ENCODE measurements at places on chromosomes 13 and 19.
A peak's percentile ranks its signal among the peaks of the same experiment; 100 is the strongest.

GRCh38 chr13:37490176-37490779 is 108.3 kb downstream of the POSTN start:
- no peak for DNase-seq

- DNase-seq, result no peak
Measured at GRCh38 chr19:3469638-3470499, 10.5 kb downstream of the SMIM24 start.

DNA sequence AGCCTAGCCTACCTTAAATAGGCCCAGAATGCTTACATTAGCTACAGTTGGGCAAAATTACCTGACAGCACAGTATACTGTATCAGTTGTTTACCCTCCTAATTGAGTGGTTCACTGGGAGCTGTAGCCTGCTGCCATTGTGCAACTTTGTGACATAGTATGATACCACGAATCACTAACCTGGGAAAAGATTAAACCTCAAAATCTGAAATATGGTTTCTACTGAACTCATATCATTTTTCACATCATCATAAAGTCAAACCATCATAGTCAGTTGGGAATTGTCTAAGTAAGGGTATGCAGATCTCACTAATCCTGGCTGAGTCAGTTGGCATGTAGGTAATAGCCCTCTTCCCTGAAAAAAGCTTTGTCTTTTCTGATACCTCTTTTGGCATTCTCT is 9.2 kb downstream of the PAN3 start:
- DNase-seq, result peak; percentile 6

DNA sequence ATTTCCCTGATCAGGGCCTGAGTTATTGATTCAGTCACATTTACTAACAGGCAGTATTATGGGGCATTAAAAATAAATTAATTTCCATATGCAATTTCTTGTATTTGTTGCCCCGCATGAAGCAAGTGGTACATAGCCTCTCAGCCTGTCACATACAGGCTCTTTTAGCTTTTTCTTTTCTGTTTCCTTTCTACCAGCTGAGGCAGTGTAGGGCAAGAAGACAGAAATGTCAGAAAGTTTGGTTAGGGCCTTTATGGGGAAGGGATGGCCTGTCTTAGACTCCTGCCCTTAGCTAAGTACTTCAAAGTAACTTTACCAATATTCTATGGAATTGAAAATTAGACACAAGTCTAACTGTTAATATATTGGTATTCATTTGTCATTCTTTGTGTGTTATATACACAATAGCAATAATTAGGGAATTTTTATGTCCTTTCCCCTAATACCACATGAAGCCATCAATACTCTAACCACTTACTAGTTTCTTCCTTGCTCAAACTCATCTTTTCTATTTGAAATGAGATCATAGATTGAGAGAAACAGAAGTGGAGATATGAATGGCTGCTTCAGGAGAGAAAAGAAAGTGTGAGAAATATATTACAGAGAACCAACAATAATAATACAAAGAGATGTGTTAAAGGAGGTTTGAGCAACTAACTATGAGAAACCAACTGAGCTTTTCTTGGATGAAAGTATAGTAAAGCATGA is 669.6 kb downstream of the PCDH17 start:
- no peak for DNase-seq

- DNase-seq, result no peak
Measured at GRCh38 chr13:84655677-84656076, 773.4 kb upstream of the SLITRK1 start.

DNA sequence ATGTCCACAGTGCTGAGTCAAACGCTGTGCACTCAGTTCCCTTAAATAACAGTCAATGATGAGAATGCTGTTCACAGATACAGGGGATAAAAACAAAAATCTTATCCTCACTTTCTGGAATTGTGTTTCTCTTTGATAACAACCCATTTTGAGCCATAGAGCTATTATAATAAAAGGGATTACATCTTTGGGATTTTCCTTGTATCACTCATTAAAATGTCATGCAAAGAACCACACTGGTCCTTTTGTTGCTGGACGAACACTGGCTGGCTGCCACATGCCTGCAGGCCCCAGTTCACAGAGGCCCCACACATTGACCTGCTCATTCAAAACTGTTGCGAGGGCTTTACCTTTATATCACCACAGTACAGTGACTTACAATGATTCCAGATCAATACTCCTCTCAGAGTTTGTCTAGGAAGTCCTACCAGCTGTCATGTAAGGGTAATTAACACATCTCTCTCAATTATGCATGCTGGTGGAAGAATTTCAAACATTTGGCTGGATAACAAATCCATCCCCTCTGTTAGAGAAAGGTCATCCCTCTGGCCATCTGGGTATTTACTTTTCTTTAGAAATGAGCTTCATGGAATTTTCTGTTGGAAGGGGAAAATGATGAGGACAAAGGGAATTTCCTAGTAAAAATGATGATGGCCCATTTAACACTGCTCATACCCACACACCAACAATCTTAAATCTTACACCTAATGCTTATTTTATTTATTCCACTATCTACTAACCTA is 85.9 kb downstream of the MBNL2 start:
- no peak for DNase-seq

DNA sequence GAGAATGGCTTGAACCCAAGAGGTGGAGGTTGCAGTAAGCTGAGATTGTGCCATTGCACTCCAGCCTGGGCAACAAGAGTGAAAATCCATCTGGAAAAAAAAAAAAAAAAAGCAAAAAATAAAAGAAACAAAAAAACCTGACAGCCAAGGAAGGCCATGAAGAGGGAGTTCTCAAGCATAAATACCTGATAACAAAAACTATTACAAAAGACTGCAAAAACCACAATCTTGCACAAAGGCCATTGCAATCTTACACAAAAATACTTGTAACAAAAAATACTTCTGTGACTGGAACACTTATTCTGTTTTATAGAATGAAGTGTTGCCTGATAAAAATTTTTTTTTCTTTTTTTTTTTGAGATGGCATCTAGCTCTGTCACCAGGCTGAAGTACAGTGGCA is 61.5 kb upstream of the TSC22D1 start:
- DNase-seq, result no peak

DNA sequence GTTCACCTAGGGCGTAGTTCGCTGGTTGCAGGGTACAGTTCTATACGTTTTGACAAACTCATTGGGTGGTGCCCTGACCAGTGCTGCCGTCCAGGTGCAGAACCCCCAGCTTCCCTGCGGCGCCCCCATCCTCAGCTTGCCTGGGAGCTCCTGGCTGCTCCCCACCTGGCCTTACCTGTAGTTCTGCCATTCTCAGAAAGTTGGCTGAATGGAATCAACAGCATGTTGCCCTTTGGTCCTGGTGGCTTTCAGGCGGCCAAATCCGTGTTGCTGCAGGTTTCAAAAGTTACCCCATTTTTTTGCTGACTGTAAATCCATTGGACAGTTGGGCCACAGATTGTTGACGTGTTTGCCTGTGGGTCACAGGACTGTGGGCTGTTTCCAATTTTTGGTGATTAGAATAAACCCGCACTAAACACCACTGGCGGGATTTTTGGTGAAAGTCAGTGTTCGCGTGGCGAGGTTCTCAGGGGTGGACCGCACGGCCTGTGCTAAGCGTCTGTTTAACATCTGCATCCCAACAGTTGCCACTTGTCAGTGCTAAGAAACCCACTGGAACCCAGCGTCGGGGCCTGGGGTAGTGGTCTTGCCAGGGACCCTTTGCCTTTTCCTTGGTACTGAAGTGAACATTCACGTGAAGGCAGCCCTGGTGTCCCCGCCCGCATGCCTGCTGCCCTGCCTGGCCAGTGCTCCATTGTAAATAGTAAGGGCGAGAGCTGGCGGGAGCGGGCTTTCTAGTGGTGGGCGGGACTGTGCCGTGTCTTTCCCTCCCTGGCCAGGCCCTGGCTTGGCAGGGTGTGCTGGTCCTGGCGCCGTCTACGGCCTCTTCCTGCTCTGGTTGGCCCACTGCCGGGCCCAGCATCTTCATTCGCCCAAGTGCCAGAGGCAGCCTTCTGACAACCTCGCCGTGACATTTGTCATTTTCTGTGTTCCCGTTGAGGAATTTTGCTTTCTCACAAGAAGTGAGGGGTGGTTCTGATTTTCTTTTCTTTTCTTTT is 3.3 kb downstream of the DOT1L start:
- no peak for DNase-seq

DNA sequence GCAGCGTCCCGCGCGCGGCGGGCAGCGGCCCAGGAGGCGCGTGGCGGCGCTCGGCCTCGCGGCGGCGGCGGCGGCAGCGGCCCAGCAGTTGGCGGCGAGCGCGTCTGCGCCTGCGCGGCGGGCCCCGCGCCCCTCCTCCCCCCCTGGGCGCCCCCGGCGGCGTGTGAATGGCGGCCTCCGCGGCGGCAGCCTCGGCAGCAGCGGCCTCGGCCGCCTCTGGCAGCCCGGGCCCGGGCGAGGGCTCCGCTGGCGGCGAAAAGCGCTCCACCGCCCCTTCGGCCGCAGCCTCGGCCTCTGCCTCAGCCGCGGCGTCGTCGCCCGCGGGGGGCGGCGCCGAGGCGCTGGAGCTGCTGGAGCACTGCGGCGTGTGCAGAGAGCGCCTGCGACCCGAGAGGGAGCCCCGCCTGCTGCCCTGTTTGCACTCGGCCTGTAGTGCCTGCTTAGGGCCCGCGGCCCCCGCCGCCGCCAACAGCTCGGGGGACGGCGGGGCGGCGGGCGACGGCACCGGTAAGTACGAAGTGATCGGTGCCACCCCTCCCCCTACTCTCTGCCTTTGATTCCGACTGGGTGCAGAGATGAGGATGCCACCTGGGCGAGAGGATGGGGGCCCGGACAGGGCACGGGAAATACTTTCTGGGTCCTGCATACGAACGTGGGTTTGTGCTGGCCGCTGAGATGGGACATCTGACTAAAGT is 874 bp downstream of the TRIM28 start:
- DNase-seq, result peak; percentile 71

GRCh38 chr13:27970382-27971235 is 1.5 kb upstream of the CDX2 start:
- no peak for DNase-seq

DNA sequence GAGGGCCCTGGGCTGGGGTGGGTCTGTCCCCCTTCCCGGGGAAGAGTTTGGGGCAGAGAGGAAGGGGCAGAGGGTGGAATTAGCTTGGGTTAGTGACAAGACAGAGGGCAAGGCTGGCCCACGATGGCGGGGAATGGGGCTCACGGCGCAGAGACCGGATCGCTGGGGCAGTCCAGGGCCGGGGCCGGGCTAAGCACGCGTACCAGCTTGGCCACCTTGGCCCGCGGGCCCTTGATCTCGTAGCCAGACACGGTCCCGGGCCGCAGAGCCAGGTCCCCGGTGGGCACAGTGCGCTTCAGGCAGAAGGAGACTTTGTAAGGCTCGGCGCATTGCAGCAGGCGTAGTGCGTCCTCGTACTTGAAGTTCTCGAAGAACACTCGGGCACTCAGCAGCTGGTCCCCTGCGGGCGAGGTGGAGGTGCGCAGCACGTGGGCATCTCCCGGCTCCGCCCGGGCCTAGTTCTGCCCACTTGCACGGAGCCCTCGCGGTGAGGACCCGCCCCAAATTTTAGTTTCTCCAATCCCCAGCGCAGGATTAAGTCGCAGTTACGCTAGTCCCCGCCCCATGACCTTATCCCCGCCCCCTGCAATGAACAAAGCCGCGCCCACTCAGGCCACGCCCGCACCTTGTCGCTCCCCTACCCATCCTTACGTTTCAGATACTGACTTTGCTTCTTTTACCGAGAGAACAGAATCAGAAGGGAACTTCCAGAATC is 8.6 kb upstream of the HIPK4 start:
- peak; percentile 78 for DNase-seq

- DNase-seq, result peak; percentile 62
Measured at GRCh38 chr19:19615086-19615485, 3.4 kb downstream of the PBX4 start.

DNA sequence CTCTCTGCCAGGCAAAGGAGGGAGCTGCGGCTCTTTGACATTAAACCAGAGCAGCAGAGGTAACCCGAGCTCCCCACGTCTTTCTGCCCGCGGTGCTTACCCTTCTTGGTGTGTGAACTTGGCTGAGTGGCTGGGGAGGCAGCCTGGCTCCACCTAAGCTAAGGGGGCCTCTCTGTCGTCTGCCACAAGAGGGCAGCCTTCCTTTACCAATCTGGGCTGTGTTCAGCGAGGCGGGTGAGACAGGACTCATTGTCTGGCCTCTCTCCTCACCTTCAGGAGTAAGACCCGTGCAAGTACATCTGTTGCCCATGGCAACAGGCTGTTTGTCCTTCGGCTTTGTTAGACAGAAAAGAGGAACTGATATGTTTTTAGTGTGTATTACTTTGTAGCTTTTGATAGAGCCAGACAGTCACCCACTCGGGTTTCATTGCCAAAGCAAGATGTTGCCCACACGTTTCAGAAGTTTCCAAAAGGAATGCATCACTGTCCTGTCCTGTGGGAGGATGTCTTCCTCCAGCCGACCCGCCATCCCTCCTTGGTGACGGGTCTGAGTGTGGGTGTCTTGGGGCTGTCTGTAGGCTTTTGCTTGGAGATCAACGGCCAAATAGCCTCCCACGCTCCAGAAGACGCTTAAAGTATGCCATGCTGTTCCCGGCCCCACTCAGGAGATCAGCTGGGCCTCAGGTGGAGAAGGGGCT is 4.6 kb downstream of the POP4 start:
- peak; percentile 86 for DNase-seq

- DNase-seq, result no peak
Measured at GRCh38 chr19:13700621-13701020, 63.7 kb upstream of the MRI1 start.

- no peak for DNase-seq
Measured at GRCh38 chr13:111645198-111645597, 324.8 kb downstream of the TEX29 start.

DNA sequence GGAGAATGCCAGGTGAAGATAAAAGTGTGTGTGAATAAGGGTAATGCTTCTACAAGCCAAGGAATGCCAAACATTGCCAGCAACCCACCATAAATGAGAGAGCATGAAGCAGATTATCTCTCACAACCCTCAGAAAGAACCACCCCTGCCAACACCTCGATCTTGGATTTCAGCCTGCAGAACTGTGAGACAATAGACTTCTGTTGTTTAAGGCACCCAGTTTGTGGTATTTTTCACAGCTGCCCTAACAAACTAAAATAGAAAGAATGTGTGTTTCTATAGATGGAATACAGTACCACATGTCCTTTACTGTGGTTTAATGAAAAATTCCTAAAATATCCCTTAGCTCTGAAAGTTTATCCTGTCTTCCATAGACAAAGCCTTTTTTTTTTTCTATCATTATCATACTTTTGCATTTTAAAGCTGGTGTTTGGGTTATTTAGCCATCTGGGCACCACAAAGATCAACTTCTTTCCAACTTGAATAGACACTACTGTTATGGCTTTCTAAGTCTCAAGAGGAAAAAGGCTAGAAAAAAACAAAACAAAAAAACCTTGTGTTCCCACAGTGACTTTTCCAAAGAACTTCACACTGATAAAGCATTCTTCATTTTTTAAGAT is 505.6 kb downstream of the KCTD12 start:
- no peak for DNase-seq

GRCh38 chr13:97223711-97224541 is 1.8 kb downstream of the MBNL2 start:
- DNase-seq, result no peak

- DNase-seq, result no peak
Measured at GRCh38 chr13:53560556-53560955, 531.9 kb downstream of the OLFM4 start.

All from stimulated activated CD4-positive, alpha-beta T cell treated with anti-CD3 and anti-CD28 coated beads, Interleukin-1b, Interleukin-23, amount 100 ng/mL, for 48 hours (primary cell).